ENCODE measurements at places on chromosomes 11 and 22.
A peak's percentile ranks its signal among the peaks of the same experiment; 100 is the strongest.

GRCh38 chr11:134532921-134533421 is 120.9 kb upstream of the B3GAT1 start:
- DNase-seq: no peak

GRCh38 chr11:110798201-110798900 is 86.1 kb upstream of the ARHGAP20 start:
- no peak for DNase-seq

DNA sequence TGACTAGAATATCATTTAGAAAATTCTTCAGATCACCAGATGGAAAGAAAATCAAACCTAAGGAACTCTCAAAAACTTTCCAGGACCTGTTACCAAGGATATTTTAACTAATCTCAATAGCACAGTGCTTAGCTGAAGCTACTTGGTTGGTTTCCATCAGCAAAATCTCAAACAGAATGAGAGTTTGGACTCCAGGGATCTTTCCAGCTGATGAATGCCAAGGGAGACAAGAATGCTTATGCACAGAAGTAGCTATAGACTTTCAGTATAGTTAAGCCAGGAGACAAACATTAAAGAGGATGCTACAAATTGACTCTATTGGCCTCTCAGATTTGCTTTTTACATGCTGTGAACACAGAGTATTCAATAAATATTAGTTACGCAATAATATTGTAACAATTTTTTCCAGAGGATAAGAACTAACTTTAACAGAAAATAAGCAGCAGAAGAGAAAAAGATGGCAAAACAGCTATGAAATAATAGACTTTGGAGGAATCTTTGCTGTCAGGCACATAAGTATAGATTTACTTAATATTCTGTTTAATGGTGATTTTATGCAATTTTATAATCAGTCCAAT is 331.4 kb downstream of the DLG2 start:
- no peak for DNase-seq

DNA sequence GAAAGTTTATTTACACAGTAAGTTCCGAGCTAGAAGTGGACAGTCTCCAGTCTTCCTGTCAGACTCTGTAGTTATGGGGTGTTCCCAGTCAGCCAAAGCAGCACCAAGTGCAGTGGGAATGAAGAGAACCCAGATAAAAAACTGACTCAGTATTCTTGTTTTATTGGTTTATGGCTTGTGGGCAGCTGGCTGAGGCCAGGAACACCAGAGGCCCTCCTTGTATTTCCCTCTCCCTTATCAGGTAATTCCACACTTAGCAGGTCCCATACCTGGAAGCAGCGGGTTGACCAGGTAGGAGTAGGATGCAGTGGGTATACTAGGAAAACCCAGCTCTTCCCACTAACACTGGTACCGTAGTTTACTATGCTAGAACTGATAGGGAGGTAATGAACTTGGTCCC is 3.5 kb upstream of the BACE1-AS start:
- DNase-seq: no peak

GRCh38 chr11:16911186-16911585 is 103.0 kb downstream of the PLEKHA7 start:
- no peak for DNase-seq

DNA sequence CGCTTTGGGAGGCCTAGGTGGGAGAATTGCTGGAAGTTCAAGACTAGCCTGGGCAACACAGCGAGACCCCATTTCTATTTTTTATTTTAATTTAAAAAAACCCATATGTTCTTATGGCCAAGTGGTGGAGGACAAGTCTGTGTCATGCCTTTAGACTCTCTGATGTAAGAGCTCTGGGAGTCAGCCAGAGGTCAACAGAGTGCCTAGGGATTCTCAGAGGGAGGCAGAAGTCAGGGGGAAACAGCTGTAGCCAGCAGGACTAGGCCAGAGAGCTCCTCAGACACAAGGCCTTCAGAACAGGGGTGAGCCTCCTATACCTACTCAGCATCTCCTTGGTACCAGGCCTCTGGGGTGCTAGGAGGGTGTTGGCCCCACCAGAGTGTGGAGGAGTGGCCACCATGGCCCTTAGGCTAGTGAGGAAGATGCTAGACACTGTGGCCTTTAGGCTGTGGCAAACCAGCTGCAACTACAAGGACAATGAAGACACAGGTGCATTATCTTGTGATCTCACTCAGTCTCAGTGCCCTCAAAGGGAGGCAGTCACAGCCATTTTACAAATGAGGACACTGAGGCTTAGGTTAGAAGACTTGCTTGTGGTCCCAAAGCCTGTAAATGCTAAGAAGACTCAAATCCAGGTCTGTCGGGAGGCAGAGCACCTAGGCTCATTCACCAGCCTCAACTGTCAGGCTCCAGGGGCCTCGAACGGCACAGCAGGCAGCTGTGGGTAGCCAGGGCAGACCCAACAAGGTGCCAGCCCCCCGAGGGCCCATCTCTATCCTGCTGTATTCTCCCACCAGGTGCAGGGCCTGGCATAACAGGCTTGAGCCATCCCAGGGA is 5.0 kb downstream of the ZP1 start:
- DNase-seq: peak; percentile 80

GRCh38 chr11:61120706-61121191 is 18.5 kb downstream of the CD5 start:
- DNase-seq: peak; percentile 15

GRCh38 chr22:17866127-17866526 is 91.9 kb upstream of the BID start:
- no peak for DNase-seq

DNA sequence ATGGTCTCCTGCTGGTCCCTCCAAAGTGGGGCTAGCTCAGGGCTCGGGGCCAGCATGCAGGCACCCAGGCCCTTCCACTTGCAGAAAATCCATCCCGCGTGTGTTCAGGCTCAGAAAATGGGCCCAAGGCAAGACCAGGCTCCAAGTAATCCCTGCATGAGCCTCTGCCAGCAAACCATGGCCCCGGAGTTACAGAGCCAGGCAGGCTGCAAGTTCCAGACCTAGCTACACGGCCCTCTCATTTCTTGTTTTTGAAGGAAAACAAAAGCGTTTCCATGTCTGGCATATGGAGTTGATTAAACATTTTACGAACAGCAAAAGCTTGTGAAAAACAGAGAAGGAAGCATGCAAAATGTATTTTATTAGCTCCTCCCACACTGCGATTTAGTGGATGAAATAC is 29.7 kb downstream of the KIAA0930 start:
- DNase-seq: peak; percentile 94

DNA sequence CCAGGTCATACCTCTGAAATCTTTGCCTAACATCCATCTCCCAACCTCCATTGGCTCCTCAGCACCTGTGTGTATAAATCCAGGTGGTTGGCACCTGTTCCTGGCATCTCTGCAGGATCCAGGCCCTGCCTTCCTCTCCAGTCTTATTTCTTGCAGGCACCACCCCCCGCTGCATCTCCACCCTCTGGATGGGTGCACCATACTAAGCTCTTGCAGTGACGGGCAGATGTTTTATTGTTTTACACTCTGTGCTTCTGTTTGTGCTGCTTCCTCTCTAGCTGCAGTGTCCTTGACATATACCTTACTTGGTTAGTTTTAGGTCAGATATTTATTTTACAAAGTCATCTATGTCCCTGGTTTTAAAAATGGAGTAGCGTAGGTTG is 102.6 kb downstream of the TBC1D22A start:
- DNase-seq: no peak

Measured in AG10803 (cell line).